ENCODE measurements at places on chromosomes 6 and 20. TPM values are rescaled to one million over a fixed set of nuclear protein-coding genes. Genes with fewer than 3 reads are reported as not detected.

- peaks cover 19% of the 10 kb centered on the region for H3K4me1 ChIP-seq
- H3K27me3 ChIP-seq: peaks cover 30% of the 10 kb centered on the region
- H3K4me3 ChIP-seq: no peak overlapping the region
- no peaks in the 10 kb centered on the region for H3K36me3 ChIP-seq
These were observed 2.5 kb downstream of the DCDC2 start for GRCh38 chr6:24355393-24355792.

GRCh38 chr6:161338015-161338414 lies 64.2 kb upstream of the AGPAT4 start:
- no peaks in the 10 kb centered on the region for H3K36me3 ChIP-seq
- no peaks in the 10 kb centered on the region for H3K27me3 ChIP-seq
- no peaks in the 10 kb centered on the region for H3K4me1 ChIP-seq

GRCh38 chr6:96110878-96111277 lies 95.1 kb downstream of the FUT9 start:
- H3K27me3 ChIP-seq: no peaks in the 10 kb centered on the region
- no peak overlapping the region for H3K27ac ChIP-seq
- H3K4me1 ChIP-seq: no peaks in the 10 kb centered on the region

DNA sequence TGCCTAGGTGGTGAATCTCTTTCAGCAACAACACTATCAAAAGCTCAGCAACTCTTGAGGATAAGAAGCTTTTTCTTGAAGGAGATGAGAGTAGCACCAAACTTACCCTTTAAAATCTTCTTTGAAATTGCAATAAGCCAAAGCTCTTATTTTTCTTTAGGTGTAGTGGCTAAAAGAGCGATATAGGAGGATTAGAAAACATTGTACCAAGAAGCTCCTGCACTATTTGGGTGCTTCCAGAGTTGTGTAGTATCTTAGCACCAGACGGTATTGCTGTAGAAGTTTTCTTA lies 1.2 kb downstream of the FUT9 start:
- no peaks in the 10 kb centered on the region for H3K36me3 ChIP-seq
- no peak overlapping the region for H3K4me3 ChIP-seq
- H3K27ac ChIP-seq: no peak overlapping the region
- peaks cover 23% of the 10 kb centered on the region for H3K27me3 ChIP-seq

The MPC1 gene
- total RNA-seq: 25.2 TPM

The IL17A gene
- not detected for total RNA-seq

DNA sequence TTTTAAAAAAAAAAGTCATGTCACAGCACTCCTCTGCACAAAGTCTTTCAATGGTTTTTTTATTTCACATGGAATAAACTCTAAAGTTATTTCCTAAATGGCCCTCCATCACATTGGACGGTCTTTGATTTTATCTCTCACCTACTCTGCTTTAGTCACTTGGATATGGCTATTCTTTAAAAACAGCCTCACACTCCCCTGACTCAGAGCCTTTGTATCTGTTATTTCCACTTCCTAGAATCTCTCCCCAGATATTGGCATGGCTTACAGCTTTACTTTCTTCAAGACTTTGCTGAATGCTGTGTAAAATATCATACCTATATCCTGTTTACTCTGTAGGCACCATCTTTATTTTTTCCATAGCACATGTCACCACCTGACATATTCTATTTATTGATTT lies 194.7 kb upstream of the MCHR2 start:
- peaks cover 10% of the 10 kb centered on the region for H3K27me3 ChIP-seq
- H3K4me1 ChIP-seq: no peaks in the 10 kb centered on the region
- no peak overlapping the region for H3K4me3 ChIP-seq
- no peak for DNase-seq
- no peaks in the 10 kb centered on the region for H3K36me3 ChIP-seq
- H3K27ac ChIP-seq: no peak overlapping the region

The RSPH9 gene
- not detected for total RNA-seq

The PTCRA gene
- total RNA-seq: not detected

DNA sequence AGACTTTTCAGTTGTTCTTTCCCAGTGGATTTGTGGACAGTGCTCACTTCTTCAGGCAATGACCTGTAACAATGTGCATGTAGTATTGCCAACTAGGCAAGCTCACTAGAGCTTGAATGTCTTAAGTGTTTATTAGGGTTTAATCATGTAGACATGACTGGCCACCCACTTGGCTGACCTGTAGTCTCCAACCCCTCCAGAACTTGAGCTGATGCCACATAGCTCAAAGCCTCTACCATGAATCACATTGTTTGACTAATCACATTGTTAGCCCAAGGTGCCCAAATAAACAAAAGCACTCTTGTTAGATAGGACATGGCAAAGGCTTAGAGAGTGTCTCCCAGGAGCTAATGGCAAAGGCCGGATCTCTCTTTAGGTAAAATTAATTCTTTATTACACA lies 272.7 kb downstream of the GRIK2 start:
- H3K27me3 ChIP-seq: no peaks in the 10 kb centered on the region
- no peaks in the 10 kb centered on the region for H3K4me1 ChIP-seq
- DNase-seq: no peak
- H3K4me3 ChIP-seq: no peak overlapping the region
- no peaks in the 10 kb centered on the region for H3K36me3 ChIP-seq
- no peak overlapping the region for H3K27ac ChIP-seq

DNA sequence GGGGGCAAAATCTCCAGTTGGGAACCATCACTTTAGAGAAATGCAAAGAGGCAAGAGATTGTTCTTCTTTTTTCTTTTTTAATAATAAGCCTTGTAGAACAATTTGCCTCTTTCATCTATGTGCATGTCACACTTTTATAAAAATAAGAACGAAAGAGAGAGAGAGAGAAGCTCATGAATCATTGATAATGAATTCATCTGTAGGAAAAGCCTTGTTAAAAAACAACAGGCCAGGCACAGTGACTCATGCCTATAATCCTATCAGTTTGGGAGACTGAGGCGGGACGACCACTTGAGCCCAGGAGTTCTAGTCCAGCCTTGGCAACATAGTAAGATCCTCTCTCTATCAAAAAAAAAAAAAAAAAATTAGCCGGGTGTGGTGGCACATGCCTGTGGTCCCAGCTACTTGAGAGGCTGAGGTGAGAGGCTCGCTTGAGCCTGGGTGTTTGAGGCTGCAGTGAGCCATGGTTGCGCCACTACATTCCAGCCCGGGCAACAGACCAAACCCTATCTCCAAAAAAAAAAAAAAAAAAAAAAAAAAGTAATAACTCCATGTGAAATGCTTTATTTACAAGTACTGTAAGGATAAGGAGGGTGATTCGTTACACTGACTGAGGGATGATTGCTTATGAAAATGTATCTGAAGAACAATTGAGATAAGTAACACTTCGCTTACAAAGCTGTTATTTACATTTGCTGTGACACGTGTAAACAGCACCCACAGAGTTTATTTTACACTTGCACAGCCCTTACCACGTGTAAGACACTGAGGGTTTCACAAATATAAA lies 6.0 kb downstream of the CCN5 start:
- no peak for DNase-seq
- H3K27ac ChIP-seq: no peak overlapping the region
- no peaks in the 10 kb centered on the region for H3K27me3 ChIP-seq

All from activated naive CD8-positive, alpha-beta T cell treated with anti-CD3 and anti-CD28 coated beads for 36 hours (primary cell).